ENCODE measurements at places on chromosomes 4 and X.

- DNase-seq = no peak
- H3K27ac ChIP-seq = no peak overlapping the region
- H3K4me1 ChIP-seq = peaks cover 5% of the 10 kb centered on the region
- peaks cover 66% of the 10 kb centered on the region for H3K27me3 ChIP-seq
- H3K36me3 ChIP-seq = no peaks in the 10 kb centered on the region
These were observed 98.3 kb upstream of the MAML3 start for GRCh38 chr4:140252141-140252741.

DNA sequence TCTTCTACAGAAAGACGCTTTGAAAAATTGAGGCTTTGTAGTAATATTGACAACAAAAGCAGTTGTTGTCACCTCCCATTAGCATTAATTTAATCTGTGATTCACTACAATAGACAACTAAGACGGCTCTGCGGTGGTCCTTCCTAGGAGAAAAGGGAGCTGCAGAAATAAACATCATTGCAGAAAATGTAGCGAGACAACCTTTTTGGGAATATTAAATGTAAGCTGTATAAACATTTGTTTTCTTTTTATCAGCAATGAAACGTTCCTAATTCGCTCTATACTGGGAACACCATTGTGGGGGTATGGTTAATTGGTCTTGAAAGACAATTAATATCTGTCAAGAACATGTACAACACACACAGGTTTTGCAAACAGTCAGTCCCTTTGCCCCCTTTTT, 583.3 kb upstream of the TENM3 start:
- no peaks in the 10 kb centered on the region for H3K36me3 ChIP-seq
- no peaks in the 10 kb centered on the region for H3K27me3 ChIP-seq
- no peak for DNase-seq

DNA sequence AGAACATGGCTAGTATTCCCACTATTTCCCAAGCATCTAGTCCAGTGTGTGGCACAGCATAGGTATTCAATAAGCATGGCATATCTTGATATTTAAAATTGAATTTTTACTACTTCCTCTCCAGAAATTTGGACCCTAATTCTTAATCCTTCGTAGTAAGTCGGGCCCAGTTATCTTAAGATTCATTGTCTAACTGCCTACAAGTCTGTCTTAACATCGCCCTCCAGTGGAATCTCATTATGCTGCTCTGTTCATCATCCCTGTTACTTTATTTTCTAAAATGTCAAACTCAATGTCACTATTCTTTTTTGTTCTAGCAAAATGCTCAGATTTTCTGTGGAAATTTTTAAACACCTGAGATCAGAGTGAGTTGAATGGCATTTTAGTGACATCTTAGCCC, 606.2 kb downstream of the KLHL13 start:
- no peaks in the 10 kb centered on the region for H3K4me1 ChIP-seq
- no peaks in the 10 kb centered on the region for H3K27me3 ChIP-seq
- no peak for DNase-seq
- H3K27ac ChIP-seq = no peak overlapping the region
- H3K4me3 ChIP-seq = no peak overlapping the region

GRCh38 chr4:99134586-99134985, 9.5 kb downstream of the ADH4 start:
- peaks cover 2% of the 10 kb centered on the region for H3K36me3 ChIP-seq
- H3K4me1 ChIP-seq = no peaks in the 10 kb centered on the region
- no peak overlapping the region for H3K4me3 ChIP-seq
- H3K27ac ChIP-seq = no peak overlapping the region

DNA sequence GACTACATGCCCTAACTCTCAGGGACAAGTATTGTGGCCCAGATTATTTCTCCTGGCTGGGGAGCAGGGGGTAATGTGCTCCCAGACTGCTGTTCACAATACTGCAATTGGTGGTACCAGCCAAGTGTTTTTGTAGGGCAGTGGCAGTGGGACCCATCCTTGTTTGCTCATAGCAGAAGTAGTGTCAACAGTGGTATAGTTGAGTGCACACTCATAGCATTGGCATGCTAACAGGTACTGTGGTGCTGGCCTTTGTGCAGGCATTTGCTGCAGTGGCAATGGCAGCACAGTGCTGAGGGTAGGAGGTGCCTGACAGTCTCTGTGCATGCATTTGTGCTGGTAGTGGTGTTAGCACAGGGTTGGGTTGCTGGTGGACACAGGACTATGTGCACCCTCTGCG, 995.0 kb downstream of the SH3BGRL start:
- H3K36me3 ChIP-seq = no peaks in the 10 kb centered on the region
- no peak for DNase-seq
- no peak overlapping the region for H3K27ac ChIP-seq
- no peak overlapping the region for H3K4me3 ChIP-seq

- H3K27ac ChIP-seq = no peak overlapping the region
- H3K4me1 ChIP-seq = no peaks in the 10 kb centered on the region
- no peak overlapping the region for H3K4me3 ChIP-seq
- no peak for DNase-seq
- no peaks in the 10 kb centered on the region for H3K36me3 ChIP-seq
These were observed 34.0 kb downstream of the LHFPL1 start for GRCh38 chrX:112645774-112646173.

DNA sequence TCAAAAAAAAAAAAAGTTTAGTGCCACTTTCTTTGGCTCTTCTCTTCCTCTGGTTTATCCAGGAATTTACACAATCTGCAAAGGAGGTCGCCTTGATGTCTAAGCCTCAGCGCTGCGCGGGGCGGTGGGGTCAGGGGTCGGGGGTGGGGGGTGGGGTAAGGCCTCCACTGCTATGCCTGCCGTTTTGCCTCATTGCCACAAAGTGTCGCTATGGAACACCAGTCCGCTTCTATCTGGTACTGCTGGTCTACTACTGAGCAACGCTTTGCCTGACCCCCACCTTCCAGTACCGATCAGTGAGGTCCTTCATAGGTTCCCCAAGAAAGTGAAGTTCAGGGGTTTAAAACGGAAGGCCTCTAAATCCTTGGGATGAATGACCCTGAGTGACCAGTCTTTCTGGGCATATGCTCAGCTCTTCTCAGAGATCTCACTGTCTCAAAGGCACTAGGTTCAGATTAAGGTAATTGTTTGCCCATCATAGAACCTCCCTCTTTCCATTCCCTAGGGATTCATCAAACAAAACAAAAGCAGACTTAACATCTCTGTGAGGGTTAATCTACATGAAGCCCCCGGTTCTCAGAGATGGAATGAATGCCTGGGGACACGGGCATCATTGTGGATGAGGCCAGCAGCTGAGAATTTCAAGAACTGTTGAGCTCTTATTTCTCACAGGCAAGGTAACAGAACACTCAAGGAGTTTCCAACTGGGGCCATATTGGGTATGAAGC, 16.9 kb upstream of the TSR2 start:
- H3K27ac ChIP-seq = no peak overlapping the region
- no peak for DNase-seq
- H3K4me1 ChIP-seq = no peaks in the 10 kb centered on the region
- H3K36me3 ChIP-seq = no peaks in the 10 kb centered on the region
- H3K27me3 ChIP-seq = peaks cover 28% of the 10 kb centered on the region

Data from central memory CD8-positive, alpha-beta T cell (primary cell).